Left lung (tissue), 14 donors: ENCODE measurements at places on chromosomes 7 and 10. TPM values are rescaled to one million over a fixed set of nuclear protein-coding genes. Genes with fewer than 3 reads are reported as not detected.

DNA sequence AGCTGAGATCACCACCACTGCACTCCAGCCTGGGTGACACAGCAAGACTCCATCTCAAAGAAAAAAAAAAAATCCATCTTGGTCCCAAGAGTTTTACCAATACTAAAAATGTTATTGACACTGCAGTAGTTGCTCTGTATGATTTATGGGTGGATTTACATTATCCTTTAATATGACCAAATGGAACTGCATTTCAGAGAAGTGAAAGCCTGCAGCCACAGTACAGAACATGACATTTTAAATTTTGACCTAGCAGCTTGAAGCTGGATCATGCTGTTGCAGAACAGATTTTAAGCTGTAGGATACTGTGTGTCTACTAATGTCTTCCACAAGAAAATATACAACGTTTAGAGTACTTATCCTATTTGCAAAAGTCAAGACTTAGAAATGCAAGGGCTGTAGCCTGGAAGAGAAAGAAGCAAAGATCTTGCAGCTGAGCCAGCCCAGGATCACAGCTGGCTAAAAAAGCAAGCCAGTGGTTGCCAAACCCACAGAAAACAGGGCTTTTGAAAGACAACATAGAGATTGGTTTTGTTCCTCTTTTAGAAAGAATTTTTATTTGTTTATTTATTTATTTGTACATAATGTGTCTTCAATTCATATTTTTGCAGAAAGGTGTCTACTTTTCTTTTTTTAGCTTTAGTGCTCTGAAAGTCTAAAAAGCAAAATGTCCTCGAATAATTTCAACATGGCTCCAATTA is 55.2 kb upstream of the WNT16 start:
- no peak overlapping the region for H3K27ac ChIP-seq
- H3K4me1 ChIP-seq: no peaks in the 10 kb centered on the region
- H3K27me3 ChIP-seq: no peaks in the 10 kb centered on the region
- H3K4me3 ChIP-seq: no peak overlapping the region
- H3K36me3 ChIP-seq: no peaks in the 10 kb centered on the region

TAS2R3 gene
- 0.35 TPM for polyA plus RNA-seq

DRGX gene
- polyA plus RNA-seq: not detected

DNA sequence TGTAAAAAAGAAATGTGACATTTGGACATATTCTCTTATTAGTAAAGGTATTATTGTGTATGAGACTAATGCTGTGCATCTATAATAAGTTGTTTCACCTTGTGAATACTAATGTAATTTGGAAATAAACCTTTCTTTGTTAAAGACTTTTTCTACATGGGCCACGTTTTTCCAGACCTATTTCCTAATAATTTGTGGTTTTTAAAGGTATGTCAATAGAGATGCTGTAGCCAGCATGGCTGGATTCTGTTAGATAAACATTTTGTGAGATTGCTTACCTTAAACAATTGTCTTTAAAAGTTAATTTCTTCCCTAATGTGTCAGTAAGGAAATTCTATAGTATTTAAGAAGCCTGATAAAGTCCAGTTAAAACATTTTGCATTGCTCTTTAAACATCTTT is 56.0 kb downstream of the KAT6B start:
- H3K4me1 ChIP-seq: peaks cover 12% of the 10 kb centered on the region
- no peak overlapping the region for H3K4me3 ChIP-seq
- H3K27me3 ChIP-seq: no peaks in the 10 kb centered on the region
- no peak for DNase-seq
- no peaks in the 10 kb centered on the region for H3K36me3 ChIP-seq
- H3K27ac ChIP-seq: no peak overlapping the region

- no peaks in the 10 kb centered on the region for H3K36me3 ChIP-seq
- H3K27me3 ChIP-seq: no peaks in the 10 kb centered on the region
- H3K4me3 ChIP-seq: no peak overlapping the region
- H3K4me1 ChIP-seq: no peaks in the 10 kb centered on the region
These were observed 145.0 kb upstream of the YAE1 start for GRCh38 chr7:39421251-39421650.

DNA sequence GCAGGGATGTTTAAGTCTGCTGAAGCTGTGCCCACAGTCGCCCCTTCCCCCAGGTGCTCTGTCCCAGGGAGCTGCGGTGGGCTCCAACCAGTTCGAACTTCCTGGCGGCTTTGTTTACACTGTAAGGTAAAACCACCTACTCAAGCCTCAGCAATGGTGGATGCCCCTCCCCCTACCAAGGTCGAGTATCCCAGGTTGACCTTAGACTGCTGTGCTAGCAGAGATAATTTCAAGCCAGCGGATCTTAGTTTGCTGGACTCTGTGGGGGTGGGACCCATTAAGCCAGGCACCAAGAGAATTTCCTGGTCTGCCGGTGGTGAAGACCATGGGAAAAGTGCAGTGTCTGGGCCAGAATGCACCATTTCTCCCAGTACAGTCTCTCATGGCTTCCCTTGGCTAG is 56.0 kb downstream of the CCDC7 start:
- no peaks in the 10 kb centered on the region for H3K4me1 ChIP-seq
- H3K27ac ChIP-seq: no peak overlapping the region
- H3K36me3 ChIP-seq: peaks cover 18% of the 10 kb centered on the region
- no peak for DNase-seq

- no peak for DNase-seq
- no peaks in the 10 kb centered on the region for H3K27me3 ChIP-seq
- no peaks in the 10 kb centered on the region for H3K36me3 ChIP-seq
- H3K27ac ChIP-seq: no peak overlapping the region
- H3K4me3 ChIP-seq: no peak overlapping the region
These were observed 206.0 kb downstream of the CCDC3 start for GRCh38 chr10:12795315-12796110.

CALCR gene
- not detected for polyA plus RNA-seq

DNA sequence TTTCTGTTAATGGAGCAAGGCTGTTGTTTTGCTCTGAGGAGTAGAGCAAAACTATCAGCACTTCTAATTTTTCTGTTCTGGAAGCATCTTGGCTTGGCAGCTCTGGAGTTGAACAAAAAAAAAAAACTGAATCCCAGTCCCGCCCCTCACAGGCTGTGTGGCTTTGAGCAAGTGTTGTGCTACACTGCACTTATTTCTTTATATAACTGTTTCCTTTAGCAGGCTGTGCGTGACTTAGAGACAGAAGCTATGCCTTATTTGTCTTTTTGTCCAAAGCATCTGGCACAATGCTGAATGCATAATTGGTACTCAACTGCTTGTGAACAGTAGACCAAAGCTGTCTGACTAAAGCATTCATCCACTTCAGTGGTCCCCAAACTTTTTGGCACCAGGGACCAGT is 96.1 kb downstream of the AMPH start:
- H3K27ac ChIP-seq: no peak overlapping the region
- no peak for DNase-seq
- H3K36me3 ChIP-seq: no peaks in the 10 kb centered on the region

FXYD4 gene
- polyA plus RNA-seq: not detected
